ENCODE measurements at places on chromosomes 6 and 20.

DNA sequence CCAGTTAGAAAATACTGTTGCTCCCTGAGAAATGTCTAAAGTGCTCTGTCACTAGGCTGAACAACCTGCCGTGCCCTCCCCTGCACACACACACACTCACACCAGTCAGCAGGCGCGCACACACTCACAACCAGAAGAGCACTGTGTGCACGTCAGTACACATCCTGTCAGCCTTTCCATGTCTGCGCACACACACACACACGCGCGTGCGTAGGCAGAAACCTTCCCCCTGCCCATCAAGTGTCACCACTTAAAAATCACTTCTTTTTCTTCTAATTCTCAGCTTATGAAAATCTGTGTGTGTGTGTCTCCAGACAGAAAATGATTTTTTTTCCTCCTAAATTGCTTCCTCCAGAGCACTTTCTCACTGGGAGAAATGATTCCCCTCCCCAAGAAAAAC lies 100.3 kb downstream of the EDN3 start:
- DNase-seq = peak; percentile 16

DNA sequence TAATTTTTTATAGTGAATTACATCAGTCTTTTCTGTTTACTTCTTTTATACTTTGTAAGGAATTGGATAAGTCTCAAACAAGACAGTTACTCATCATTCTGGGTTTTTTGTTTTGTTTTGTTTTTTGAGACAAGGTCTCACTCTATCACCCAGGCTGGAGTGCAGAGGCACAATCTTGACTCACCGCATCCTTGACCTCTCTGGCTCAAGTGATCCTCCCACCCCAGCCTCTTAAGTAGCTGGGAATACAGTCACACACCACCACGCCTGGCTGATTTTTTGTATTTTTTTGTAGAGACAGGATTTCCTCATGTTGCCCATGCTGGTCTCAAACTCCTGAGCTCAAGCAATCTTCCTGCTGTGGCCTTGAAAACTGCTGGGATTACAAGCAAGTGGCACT lies 524.3 kb downstream of the EYS start:
- DNase-seq = no peak

DNA sequence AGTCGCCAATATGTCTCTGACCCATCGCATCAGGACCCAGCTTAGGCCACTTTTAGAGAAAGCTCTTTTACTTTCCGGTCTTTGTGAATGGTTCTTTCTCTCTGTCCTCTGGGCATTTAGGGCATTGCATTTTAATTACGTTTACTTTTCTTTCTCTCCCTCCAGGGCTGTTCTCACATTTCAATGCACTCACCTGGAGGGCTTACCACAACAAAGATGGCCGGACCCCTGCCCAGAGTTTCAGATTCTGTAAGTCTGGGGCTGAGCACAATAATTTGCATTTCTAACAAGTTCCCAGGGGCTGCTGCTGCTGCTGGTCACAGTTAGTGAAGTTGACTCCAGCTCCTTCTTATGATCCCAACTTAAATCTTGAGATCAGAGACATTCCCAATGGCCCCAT lies 3.0 kb downstream of the ANKRD66 start:
- DNase-seq = no peak

DNA sequence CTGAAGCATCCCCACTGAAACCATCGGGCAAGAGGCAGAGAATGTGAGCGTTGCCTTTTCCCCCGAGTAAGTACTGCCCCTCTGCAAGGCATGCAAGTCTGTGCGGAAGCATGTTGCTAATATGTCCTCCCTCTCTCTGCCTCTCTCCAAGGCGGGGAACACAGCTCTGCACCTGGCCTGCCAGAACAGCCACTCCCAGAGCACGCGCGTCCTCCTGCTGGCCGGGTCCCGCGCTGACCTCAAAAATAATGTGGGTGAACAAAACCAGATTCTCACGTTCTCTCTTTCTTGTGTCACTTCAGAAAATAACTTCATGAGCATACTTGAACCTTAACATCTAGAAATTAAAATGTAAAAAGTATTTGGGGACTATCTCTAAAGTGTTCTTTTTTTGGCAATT lies 26.4 kb downstream of the LYRM2 start:
- no peak for DNase-seq

- DNase-seq = no peak
Measured at GRCh38 chr6:75397656-75398465, 95.7 kb downstream of the FILIP1 start.

DNA sequence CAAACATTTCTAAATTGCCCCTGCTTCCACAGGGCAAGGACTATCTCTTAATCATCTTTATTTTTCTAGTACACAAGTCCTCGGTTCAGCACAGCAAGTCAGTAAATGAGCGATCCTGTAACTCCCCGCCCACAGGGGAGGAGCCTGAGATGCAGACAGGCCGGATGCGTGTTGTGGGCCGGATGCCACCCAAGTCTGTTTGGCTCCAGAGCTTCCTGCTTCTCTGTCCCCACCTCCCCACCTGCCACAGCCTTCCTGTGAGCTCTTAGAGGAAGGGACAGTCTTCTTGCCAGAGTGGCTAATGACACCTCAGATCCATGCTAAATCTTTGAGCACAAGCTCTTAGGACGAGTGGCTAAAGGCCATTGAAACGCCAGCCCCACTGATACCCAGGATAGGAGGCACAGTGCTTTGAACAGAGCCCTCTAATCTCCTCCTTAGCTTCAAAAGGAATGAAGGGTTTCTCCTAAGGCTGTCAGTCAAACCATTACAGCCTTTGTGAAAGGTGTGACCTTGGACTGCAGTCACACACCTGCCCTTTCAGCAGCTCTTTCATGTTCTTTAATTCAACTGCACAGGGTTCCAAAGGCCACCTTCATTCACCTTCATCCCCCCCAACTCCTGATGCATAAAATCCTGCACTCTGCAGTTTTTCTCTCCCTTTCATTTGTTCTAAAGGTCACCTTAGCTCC lies 264.3 kb downstream of the TFAP2C start:
- peak; percentile 2 for DNase-seq

DNA sequence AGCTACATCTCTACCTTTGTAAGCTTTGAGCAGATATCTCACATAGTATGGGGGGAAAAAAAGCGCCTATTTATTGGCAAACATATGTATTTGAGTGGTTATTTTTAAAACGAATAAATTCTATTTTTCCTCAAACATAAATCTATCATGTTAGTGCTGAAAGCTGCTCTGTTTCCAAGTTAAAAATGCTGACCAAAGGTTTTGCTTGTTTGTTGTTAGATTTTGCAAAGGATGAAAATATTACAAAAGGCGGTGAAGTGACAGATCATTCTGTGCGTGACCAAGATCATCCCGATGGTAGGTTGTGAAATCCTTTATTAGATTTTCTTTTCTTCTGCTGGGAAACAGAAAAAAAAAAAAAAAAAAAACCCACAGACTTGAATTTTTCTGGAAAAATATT lies 605.9 kb downstream of the KIF16B start:
- DNase-seq = no peak

GRCh38 chr6:64081453-64081852 lies 445.9 kb downstream of the PHF3 start:
- no peak for DNase-seq

Data from activated naive CD8-positive, alpha-beta T cell treated with anti-CD3 and anti-CD28 coated beads, Interleukin-2, amount 50 U/mL, for 24 hours (primary cell).